ENCODE measurements at places on chromosomes 6 and 20.

DNA sequence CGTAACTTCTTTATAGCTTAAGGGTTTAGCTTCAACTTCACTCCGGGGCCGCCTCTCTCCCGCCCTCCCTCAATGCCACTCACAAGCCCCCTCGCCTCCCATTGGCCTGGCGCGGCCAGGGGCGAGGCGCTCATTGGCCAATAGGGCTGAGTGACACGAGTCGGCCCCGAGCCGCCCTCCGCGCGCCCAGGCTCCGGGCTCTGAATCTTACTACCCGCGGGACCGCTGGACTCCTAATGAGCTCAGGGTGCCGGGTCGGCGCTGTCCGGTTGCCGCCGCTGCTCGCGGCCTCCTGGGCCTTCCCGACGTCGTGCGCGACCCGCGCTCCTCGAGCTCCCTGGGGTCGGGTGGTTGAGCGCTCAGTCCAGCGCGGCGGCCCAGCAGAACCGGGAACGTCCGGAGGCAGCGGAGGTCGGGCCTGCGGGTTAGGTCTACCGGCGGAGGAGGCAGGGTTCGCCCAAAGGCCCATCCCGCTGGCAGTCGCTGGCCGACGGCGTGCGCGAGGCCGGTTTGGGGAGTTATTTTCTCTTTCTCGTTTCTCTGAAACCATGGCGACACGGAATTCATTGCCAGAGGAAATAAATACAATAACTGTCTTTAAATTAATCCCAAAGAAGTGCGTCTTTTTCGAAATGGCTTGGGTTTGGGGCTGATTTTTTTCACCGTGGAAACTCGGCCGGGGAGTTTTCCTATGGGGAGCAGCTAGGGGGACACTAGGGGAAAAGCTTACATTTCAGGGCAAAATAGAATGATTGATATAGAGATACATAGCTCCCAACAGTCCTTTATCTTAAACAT is at the start of gene SIM1:
Gene SIM1 (minus strand): TSS at position 19 of the 798 bp plus-strand sequence. CDS start 1,453 bp downstream, outside the sequence.
- peak; percentile 30 for DNase-seq

- no peak for DNase-seq
Observed at GRCh38 chr20:47535994-47536393, 34.3 kb downstream of the NCOA3 start.

- DNase-seq = no peak
Observed at GRCh38 chr6:52551483-52552277, 25.2 kb downstream of the TRAM2 start.

DNA sequence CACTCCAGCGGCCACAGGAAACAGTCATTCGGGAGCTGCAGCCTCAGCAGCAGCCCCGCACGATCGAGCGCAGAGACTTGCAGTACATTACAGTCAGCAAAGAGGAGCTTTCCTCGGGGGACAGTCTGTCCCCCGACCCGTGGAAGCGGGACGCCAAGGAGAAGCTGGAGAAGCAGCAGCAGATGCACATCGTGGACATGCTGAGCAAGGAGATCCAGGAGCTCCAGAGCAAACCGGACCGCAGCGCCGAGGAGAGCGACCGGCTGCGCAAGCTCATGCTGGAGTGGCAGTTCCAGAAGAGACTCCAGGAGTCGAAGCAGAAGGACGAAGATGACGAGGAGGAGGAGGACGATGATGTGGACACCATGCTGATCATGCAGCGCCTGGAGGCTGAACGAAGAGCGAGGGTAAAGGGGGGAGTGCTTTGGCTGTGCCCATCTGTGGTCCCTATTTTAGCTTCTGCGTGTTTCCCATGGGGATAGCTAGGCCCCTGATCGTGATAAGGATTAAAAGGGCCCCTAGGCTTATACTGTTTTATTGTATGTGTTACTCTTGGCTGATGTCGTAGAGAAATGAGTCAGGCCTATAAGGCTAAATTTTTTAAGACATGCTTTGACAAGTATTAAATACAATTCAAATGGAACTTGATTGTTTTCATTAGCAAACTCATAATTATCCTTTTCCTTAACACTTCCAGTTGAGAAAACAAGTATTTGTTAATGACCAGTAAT is 45.5 kb upstream of the KIF25 start:
- DNase-seq = no peak

DNA sequence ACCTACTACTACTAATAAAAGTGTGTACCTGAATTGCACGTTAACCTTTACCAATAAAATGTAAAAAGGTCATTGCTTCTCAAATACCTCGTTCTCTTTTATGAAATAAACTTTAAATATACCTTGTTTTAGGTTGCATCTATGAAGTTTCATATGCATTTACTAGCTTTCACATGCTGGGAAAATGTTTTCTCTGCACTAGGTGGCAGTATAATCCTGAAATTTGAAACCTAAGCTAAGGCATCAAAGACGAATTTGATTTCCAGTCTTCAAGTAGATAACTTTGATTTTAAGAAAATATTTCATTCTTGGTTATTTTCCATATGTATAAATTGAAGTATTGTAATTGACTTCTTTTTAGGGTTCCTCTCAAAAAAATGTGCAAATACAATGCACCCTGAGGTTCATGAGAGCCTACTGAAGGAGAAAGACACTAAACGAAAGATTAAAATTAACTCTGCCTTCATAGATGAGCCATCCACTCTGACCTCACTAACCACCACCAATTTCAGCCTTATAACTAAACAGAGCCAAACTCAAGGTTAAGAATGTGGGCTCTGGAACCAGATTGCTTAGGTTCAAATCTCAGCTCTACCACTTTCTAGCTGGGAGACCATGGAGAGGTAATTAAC is 7.3 kb upstream of the COL9A1 start:
- no peak for DNase-seq

GRCh38 chr6:105038259-105038658 is 81.4 kb downstream of the LIN28B start:
- DNase-seq = no peak

DNA sequence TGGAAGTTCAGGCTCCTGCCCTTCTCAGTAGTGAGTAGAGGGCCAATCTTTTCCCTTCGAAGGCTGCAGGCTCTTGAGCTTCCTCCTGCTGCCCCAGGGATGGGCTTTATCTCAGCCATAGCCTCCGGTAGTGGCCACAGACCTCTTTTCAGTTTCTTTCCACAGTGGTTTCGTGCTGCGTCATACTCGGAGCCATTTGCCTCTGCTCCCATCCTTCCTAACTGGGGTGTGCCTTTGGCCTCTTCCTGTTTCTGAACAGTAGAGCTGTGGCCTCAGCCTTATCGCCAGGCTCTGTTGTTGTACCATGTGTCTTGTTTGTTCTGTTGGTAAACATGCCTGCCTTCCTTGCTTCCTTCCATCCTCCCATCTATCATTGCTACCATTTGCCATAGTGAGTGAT is 54.1 kb downstream of the TULP4 start:
- DNase-seq = no peak

DNA sequence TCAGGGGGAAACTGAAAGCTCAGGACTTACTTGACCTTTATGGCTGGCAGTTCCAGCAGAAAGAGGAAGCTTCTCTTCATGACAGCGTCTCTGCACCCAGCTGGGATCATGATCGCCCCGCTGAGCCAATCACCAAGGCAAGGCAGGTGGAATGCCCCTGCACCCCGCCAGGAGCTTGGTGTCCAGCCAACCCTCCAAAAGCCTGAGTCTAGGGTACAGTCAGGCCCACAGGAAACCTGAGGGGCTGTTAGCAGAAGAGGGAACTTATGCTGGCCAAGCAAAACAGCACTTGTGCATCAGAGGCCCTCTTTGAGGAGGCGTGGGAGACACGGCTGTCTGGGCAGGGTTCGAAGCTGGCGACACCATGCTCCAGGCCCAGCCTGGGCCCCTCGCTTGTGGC is 188.3 kb upstream of the GMDS start:
- no peak for DNase-seq

DNA sequence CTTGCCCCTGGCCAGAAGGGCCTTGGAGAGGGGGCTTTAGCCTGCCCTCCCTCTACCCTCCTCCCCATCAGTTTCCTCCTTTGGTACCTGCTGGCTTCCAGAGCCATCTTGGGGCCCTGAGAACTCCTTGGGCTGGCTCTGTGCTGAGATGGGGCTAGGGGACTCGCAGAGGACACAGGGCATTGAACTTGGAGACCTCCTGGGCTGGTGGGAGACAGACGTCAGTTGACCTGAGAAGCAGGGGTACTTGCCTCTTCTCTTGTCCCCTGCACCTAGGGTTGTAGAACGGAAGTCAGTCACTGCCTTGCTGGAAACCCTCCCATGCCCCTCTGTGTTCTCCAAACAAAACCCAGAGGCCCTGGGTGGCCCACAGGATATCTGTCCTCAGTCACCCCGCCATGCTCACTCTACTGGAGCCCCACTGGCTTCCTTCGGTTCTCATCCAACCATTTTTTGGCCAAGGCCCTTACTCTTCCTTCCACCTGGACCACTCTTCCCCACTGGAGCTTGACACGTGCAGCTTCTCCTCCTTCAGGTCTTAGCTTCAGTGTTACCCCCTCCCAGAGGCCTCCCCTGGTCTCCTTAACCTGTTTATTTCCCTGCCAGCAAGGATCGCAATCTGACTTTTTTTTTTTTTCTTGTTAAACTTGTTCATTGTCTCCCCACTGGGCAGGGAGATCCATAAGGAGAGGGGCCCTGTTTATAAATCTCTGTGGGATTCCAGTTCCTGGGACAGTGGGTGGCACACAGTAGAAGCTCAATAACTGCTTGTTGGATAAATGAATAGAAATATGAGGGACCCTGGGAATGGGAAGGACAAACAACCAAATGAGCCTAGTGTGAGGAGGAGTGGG is 971 bp downstream of the RBCK1 start:
- peak; percentile 44 for DNase-seq

DNA sequence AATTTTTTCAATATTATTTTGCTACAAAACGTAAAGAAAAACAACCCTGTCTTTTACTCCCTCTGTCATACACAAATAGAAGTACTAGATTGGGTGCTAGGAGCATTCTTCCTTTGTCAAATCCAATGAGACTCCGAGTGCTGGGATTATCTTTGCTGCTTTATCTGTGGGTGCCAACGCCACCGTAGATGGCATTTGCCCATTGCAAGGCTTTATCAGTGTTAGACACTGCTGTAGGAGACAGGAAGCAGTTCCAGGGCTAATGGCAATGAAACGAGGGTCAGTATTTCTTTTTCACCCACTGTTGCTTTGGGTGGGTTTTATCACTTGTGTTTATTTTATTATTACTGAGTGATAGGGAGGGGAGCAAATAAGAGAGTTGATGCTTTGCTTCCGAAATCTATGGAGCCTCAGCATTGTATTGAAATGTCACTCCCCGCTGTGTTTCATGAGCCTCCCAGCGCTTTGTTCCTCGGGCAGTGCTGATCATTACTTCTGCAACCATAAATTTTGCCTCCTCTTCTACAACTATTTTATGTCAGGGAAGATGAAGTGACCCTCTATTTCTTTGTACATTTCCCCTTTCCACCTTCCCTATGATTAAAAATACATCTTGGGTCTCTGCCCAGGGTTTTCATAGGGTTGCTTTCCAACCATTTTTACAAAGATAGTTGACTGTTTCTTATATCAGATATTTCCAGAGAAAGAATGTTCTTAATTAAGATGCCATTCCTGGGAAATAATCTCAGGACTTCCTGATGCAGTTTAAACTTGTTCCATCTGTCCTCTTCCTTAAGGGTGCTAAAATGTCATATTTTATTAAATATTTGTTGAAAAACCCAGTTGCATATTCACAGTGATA is 86.7 kb upstream of the LAMP5 start:
- DNase-seq = no peak

- DNase-seq = no peak
Observed at GRCh38 chr6:20581070-20581469, 46.8 kb downstream of the CDKAL1 start.

DNA sequence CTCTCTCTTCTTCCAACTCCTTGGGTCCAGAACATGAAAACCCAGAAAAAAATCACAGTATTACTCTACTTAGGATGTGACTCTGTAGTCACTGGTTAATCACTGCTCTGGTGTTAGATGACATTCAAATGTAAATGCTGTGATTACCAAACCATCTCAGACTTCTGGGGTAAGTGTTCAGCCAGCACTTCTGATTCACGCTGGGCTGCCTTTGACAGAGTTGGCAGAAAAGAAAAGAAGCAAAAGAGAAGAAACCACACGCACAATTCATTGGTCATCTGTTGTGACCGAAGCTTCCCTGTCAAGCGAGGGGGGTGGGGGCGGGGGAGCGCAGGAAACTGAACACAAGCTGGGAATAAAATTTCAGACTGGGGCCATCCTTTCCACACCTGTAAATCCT is 82.7 kb downstream of the PSMG4 start:
- DNase-seq = no peak

DNA sequence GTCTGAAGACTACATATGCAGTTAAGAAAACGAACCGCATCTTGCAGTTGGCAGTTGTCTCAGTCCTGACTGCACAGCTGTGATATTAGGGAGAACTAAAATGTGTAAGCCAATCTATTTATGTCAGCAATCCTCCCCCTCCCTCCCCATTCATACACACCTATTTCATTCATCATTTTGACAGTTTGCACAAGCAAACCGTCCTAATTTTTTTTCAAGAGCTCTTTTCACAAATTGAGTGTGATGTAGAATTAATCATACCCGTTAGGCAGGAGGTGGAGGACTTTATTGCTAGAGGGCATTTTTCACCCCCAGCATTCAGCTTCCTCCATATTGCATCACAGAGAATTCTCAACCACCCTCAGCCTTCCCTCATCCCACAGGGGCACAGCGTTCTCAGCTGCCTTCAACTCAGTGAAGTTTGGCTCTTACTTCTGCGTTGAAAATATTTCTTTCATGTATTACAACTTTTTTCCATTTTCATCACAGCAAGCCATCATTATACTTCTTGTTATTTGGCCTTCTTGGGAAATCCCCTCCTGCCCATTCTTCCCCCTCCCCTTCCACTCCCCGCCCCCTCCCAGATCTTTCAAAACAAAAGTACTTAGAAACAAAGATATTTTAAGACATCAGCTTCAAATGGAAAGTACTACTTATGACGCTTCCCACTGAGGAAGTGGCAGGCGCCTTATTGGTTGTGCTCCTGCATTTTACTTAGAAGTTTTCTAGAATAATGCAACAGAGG is 37.5 kb downstream of the NOX3 start:
- DNase-seq = peak; percentile 76

- no peak for DNase-seq
Observed at GRCh38 chr6:2497922-2498623, 252.6 kb downstream of the MYLK4 start.

GRCh38 chr6:90820436-90820835 is 233.6 kb upstream of the MAP3K7 start:
- DNase-seq = no peak

DNA sequence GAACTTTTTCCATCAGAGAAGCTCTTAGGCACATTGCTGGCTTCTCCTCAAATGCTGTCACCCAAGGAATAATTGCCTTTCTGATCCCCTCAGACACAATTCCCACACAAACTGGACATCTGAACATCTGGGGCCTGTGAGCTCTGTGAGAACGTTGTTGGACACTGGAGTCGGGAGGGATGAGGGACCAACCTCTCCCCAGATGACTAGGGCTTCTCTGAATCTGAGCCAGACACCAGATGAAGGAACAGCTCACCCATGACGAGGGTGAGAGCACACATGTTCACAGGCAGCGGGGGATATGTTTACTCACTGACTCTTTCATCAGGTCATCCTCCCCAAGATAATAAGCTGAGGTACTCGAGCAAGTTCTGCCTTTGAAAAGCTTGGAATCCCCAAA is 283.9 kb upstream of the SUPT3H start:
- no peak for DNase-seq

Data from activated CD4-positive, alpha-beta T cell treated with anti-CD3 and anti-CD28 coated beads for 48 hours (primary cell).